ENCODE measurements at places on chromosomes 1 and 21.
A peak's percentile ranks its signal among the peaks of the same experiment; 100 is the strongest.

DNA sequence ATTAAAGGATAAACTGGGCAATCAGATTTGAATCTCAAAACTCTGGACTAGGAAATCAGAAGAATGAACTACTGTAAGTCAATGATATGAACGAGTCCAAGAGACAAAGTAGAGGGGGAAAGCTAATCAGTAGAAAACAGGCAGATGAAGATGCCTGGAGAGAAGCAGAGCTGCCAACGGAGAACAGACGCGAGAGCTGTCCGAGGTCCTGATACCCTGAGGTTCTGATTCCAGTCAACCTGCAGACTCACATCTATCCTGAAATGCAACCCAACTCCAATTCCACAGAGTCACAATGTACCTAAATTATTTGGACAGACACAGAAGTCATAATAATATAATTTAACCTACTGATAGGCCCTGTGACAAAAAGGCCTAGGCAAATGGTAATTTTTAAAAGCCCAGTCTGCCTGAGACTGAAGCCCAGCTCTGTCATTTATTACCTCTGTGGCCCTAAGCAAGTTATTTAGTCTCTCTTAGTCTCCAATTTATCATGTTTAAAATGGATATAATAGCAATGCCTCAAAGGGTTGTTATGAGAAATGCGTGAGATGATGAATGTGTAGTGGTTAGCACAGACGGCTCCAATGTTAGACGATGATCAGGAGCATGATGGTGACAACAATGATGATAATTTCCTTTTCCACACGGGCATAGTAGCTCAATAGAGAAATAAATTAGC is 33.4 kb downstream of the RGS7 start:
- peak; percentile 48 for DNase-seq

GRCh38 chr1:208787219-208787618 is 543.0 kb upstream of the PLXNA2 start:
- DNase-seq, result no peak

DNA sequence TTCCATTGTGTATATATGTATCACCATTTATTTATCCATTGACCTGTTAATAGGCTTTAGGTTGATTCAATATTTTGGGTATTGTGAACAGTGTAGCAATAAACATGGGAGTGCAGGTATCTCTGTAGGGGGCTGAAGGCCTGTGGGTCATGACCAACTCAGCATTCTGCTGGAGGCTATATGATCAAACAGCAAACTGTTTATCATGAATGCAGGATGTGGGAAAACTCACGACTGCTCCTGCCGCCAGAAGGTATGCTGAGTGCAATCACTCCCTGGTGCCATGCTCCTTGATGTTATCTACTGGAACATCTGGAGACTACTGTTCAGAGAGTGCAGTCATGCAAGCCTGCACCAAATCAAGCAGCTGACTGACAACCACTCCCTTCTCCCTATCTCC is 275.2 kb downstream of the COL11A1 start:
- DNase-seq, result no peak

DNA sequence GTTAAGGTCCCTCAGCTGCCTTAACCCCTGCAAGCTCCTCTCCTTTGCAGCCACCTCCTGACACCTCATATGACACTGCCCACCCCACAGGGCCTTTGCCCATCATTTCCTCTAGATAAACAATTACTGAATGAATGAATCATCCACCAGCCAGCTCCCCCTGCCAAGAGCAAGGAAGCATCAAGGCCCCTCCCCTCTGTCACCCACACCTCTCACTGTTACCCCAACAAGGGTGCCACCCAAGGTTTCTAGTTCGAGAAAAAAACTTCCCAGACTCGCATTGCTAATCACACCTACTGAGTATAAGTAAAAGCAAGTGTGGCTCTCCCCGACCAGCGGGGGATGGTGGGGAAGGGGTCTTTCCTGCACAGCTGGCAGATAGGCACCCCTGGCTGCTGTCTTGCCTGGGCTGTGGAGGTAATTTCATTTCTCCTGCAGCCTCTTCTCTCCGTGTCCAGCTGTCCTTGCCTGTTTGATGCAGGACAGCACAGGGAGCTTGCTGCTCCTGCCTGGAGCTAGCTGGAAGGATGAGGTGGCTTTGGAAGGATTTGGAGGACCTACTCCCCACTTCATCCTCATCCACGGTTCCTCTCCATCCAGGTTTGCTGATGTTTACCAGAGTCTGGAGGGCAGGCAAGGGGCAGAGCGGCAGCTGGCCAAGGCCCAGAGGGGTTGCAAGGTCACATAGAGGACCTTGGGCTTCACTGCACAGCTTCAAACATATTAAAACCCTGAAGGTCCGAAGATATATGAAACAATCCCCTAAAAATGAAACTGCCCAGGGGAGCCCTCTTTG is 33.1 kb upstream of the LBR start:
- no peak for DNase-seq

- no peak for DNase-seq
Observed at GRCh38 chr1:193568512-193568911, 382.1 kb upstream of the B3GALT2 start.

GRCh38 chr1:92486251-92487077 is at the start of gene GFI1:
Gene GFI1, minus strand, starts transcription at chr1:92486925. Its CDS starts 3,438 bp downstream, at chr1:92483487.
- DNase-seq, result peak; percentile 44

- no peak for DNase-seq
Observed at GRCh38 chr1:185396126-185396525, 79.1 kb upstream of the IVNS1ABP start.

GRCh38 chr1:48730164-48730910 is 46.4 kb downstream of the BEND5 start:
- DNase-seq, result no peak

GRCh38 chr1:228339766-228340685 is 66.6 kb downstream of the TRIM11 start:
- no peak for DNase-seq
